ENCODE measurements at places on chromosomes 2 and 18. TPM values are rescaled to one million over a fixed set of nuclear protein-coding genes. Genes with fewer than 3 reads are reported as not detected.

DNA sequence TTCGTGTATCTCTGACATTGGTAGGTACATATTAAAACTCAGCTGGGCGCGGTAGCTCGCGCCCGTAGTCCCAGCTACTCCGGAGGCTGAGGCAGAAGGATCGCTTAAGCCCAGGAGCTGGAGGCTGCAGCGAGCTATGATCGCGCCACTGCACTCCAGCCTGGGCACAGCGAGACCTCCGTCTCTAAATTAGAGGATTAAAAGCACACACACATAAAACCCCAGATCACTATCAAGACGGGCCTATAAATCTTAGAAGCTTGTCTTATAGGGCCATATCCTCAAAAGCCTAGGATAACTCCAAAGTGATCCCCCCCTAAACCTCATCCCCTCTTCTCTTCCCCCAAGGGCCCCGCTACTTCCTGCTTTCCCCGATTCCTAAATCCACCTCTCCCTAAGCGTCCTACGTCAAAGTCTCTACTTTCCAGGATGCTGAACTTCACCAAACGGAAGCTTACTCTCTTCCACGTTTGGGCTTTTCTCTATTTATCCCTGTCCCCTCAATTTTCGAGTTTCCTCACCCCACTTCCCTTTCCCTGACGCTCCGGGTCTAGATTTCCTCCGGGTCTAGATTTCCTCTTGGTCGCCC, 707 bp downstream of the KRCC1 start:
- peaks cover 35% of the 10 kb centered on the region for H3K4me1 ChIP-seq
- no peaks in the 10 kb centered on the region for H3K36me3 ChIP-seq
- no peak for DNase-seq
- peak overlapping the region; percentile 100 for H3K27ac ChIP-seq
- H3K27me3 ChIP-seq = no peaks in the 10 kb centered on the region

DNA sequence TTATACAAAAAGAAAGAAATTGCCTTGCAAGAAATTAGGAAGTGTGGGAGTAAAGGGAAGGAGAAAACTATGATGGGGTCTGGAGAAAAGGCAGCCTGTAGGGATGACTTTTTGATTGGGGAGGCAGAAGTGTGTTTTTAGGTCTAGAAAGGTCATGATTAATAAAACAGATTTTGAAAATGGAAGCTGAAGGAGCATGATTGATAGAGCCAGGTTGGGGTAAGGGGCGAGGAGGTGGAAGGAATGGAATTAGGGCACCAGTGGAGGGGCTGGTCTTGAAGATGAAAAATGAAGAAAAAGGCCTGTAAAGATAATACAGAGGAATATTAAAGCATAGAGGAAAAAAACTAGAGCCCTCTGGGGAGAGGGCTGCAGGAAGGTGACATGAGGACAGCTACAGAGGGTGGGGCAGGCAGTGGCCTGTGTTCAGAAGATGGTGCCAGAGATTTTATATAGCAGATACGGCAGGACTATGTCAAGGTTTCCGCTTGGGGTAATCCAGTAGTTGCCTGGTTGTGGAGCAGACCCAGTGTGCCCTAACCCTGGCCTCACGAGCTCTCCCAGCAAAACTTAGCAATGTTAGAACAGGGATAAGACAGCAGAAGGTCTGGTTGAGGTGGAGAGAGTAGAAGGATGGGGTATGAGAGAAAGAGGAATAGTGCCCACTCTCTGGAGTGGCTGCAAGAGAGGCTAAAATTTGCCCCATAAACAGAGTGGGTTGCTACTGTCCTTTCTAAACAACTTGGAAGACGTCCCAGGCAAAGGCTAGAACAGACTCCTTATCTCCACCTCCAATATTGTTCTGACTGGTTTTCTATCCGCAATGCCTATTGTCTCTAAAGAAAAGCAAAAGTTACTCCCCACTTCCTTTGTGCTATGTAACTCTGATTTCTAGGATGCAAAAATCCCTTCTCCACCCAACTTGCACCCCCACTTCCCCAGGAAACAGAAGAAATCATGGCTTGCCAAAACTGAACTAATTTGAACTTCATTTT, 287.3 kb downstream of the AGPS start:
- H3K27ac ChIP-seq = no peak overlapping the region
- H3K4me1 ChIP-seq = no peaks in the 10 kb centered on the region
- H3K4me3 ChIP-seq = no peak overlapping the region
- no peaks in the 10 kb centered on the region for H3K36me3 ChIP-seq

DNA sequence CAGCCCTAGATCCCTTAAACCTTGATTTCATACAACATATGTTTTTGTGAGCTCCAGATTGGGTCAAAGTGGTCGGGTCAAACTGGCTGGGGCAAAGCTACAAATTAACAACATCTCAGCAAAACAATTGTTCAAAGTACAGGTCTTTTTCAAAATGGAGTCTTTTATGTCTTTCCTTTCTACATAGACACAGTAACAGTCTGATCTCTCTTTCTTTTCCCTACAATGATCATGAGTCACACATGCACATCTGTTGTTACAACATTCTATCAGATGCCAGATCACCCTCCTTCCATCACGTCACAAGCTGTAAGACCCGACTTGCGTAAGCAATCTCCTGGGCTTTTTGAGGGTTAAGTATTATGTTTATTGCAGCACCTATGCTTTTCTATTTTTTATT, 55.1 kb downstream of the RHOB start:
- no peaks in the 10 kb centered on the region for H3K36me3 ChIP-seq
- H3K4me3 ChIP-seq = no peak overlapping the region
- H3K27ac ChIP-seq = no peak overlapping the region
- DNase-seq = no peak
- no peaks in the 10 kb centered on the region for H3K27me3 ChIP-seq

The CAPN14 gene
- 0.26 TPM for total RNA-seq

The SH3RF3 gene
- total RNA-seq = 11.1 TPM

DNA sequence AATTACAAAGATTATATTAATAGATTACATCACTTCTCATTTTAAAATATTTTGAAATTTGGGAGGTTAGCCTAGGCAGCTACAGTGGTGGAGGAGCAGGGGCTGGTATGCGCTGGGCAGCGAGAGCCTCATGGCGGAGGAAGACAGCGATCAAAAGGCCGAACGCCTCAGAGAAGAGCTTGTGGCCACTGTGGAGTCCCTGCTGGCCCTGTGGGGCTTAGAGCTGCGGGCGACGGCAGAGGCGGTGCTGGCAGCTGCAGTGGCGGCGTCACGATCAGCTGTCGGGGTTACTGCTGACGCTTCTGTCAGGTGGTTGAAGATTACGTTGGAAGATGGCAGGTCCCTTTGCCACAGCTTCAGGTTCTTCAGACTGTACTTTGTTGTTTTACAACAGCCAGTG, 87.4 kb downstream of the ROCK2 start:
- DNase-seq = no peak
- no peak overlapping the region for H3K4me3 ChIP-seq
- H3K27ac ChIP-seq = no peak overlapping the region
- no peaks in the 10 kb centered on the region for H3K4me1 ChIP-seq
- H3K36me3 ChIP-seq = peaks cover 11% of the 10 kb centered on the region

DNA sequence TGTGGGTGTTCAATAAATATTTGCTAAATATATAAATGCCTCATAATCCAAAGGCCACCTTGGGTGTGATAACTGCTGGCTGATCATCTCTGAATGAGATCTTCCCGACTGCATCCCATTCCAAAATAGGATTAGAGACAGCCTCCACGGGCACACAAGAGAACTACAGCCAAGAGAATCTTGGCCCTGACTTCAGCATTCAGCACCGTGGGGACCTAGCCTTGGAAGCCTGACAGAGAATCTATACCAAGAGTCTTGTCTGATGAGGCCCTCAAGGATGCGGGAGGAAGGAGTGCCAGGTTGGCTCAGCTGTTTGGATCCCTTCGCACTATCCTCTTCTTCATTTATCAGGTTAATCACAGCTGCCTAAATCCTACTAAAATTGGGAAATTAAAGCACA, 85.8 kb downstream of the RBM43 start:
- H3K4me1 ChIP-seq = no peaks in the 10 kb centered on the region
- no peak overlapping the region for H3K27ac ChIP-seq
- no peak overlapping the region for H3K4me3 ChIP-seq
- DNase-seq = no peak
- H3K27me3 ChIP-seq = no peaks in the 10 kb centered on the region

GRCh38 chr2:189997016-189997415, 65.5 kb downstream of the MSTN start:
- no peak for DNase-seq
- no peaks in the 10 kb centered on the region for H3K36me3 ChIP-seq
- no peak overlapping the region for H3K4me3 ChIP-seq
- no peak overlapping the region for H3K27ac ChIP-seq

The GALNT5 gene
- total RNA-seq = 23.0 TPM

- no peaks in the 10 kb centered on the region for H3K27me3 ChIP-seq
- H3K4me3 ChIP-seq = no peak overlapping the region
- peaks cover 9% of the 10 kb centered on the region for H3K4me1 ChIP-seq
- H3K36me3 ChIP-seq = no peaks in the 10 kb centered on the region
Observed at GRCh38 chr2:33322612-33323011, 153.8 kb upstream of the RASGRP3 start.

The OSGEPL1 gene
- 10.1 TPM for total RNA-seq

- H3K4me1 ChIP-seq = no peaks in the 10 kb centered on the region
- no peaks in the 10 kb centered on the region for H3K27me3 ChIP-seq
- no peaks in the 10 kb centered on the region for H3K36me3 ChIP-seq
- no peak overlapping the region for H3K27ac ChIP-seq
Observed at GRCh38 chr2:202717598-202718310, 83.0 kb downstream of the FAM117B start.

DNA sequence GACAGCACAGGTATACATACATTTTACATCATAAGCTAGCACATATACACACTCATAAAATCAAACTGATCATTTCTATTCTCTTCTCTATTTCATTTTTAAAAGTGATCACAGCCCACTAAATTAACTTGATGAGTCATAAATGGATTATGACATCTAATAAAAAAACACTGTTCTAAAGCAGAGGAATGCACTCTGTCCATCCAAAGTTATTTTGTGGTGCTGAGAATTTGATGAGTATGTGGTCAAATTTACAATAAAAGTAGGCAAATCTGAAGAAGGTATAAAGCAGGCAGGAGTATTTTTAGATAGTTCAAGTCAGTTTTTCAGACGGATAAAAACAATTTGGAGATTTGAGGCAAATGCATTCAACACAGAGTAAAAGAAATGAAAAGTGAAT, 104.4 kb downstream of the NOL4 start:
- H3K4me3 ChIP-seq = no peak overlapping the region
- no peak for DNase-seq
- peaks cover 5% of the 10 kb centered on the region for H3K4me1 ChIP-seq
- H3K36me3 ChIP-seq = no peaks in the 10 kb centered on the region
- H3K27me3 ChIP-seq = no peaks in the 10 kb centered on the region

- no peak for DNase-seq
- no peak overlapping the region for H3K27ac ChIP-seq
- H3K4me3 ChIP-seq = no peak overlapping the region
- no peaks in the 10 kb centered on the region for H3K4me1 ChIP-seq
Observed at GRCh38 chr2:29834036-29834540, 87.3 kb downstream of the ALK start.

The CBLN2 gene
- total RNA-seq = not detected

GRCh38 chr18:68803356-68803755, 5.5 kb downstream of the CCDC102B start:
- H3K4me3 ChIP-seq = no peak overlapping the region
- DNase-seq = peak; percentile 75
- H3K27me3 ChIP-seq = no peaks in the 10 kb centered on the region
- H3K27ac ChIP-seq = peak overlapping the region; percentile 69
- H3K36me3 ChIP-seq = no peaks in the 10 kb centered on the region

The AKAIN1 gene
- not detected for total RNA-seq

The COBLL1 gene
- 65.0 TPM for total RNA-seq

GRCh38 chr2:108593547-108594098, 59.4 kb downstream of the LIMS1 start:
- H3K4me1 ChIP-seq = peaks cover 24% of the 10 kb centered on the region
- DNase-seq = no peak
- peak overlapping the region; percentile 85 for H3K27ac ChIP-seq
- no peaks in the 10 kb centered on the region for H3K27me3 ChIP-seq
- no peaks in the 10 kb centered on the region for H3K36me3 ChIP-seq

The PLEKHB2 gene
- total RNA-seq = 86.6 TPM

DNA sequence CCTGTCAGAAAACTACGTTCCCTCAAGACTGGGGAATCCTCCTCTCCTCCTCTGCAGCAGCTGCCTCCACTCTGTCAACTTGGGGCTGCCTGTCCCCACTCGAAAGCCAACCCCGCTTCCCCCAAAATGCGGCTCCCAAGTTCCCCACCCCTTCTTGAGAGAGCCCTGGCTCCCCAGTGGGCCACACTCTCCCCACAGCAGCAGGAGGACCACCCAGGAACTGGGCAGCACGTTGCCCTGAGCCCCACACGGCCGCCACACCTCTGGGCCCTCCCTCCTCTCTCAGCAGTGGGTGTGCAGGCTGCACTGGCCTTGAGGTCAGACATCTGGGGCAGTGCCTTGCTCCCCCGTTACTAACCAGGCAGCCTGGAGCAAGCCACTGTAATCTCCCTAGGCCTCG, 9.6 kb upstream of the TEX51 start:
- no peak for DNase-seq
- H3K4me1 ChIP-seq = peaks cover 5% of the 10 kb centered on the region
- no peaks in the 10 kb centered on the region for H3K36me3 ChIP-seq
- no peaks in the 10 kb centered on the region for H3K27me3 ChIP-seq
- H3K4me3 ChIP-seq = no peak overlapping the region

GRCh38 chr2:148124271-148124670, 103.4 kb downstream of the MBD5 start:
- H3K27ac ChIP-seq = no peak overlapping the region
- H3K4me3 ChIP-seq = no peak overlapping the region
- no peaks in the 10 kb centered on the region for H3K27me3 ChIP-seq
- no peaks in the 10 kb centered on the region for H3K4me1 ChIP-seq
- H3K36me3 ChIP-seq = no peaks in the 10 kb centered on the region

The CTDP1 gene
- total RNA-seq = 18.5 TPM

The LMAN1 gene
- 105 TPM for total RNA-seq

DNA sequence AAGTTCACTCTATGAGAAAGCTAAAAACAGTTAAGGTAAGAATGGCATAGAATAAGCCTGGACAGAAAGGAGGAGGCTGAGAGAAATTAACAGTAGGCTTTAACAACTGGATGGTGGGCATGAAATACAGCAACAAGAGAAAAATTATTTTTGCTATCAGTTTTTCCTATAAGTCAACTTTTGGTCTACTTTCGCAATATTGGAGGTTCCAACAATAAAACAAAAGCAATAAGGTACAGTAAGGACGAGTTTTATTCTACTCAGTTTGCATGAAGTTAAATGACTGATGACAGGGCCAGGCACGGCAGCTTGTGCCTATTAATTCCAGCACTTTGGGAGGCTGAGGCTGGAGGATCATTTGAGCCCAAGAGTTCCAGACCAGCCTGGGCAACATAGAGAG, 17.3 kb downstream of the RAB1A start:
- H3K4me3 ChIP-seq = no peak overlapping the region
- H3K4me1 ChIP-seq = peaks cover 2% of the 10 kb centered on the region
- peaks cover 5% of the 10 kb centered on the region for H3K36me3 ChIP-seq
- no peaks in the 10 kb centered on the region for H3K27me3 ChIP-seq
- no peak for DNase-seq
- no peak overlapping the region for H3K27ac ChIP-seq

The FAM237A gene
- total RNA-seq = not detected

The GKN2 gene
- 181 TPM for total RNA-seq

Data from left lung (tissue), 14 donors.